ENCODE measurements at places on chromosomes 1 and 21. TPM values are rescaled to one million over a fixed set of nuclear protein-coding genes. Genes with fewer than 3 reads are reported as not detected.

- DNase-seq, result peak; percentile 95
Measured at GRCh38 chr1:200379432-200379757, 30.4 kb downstream of the ZNF281 start.

- no peak for DNase-seq
Measured at GRCh38 chr1:75980972-75981897, 49.0 kb upstream of the ASB17 start.

BCAR3 gene
- total RNA-seq, result 46.4 TPM

- DNase-seq, result no peak
Measured at GRCh38 chr1:186626356-186626932, 53.8 kb downstream of the PTGS2 start.

DNA sequence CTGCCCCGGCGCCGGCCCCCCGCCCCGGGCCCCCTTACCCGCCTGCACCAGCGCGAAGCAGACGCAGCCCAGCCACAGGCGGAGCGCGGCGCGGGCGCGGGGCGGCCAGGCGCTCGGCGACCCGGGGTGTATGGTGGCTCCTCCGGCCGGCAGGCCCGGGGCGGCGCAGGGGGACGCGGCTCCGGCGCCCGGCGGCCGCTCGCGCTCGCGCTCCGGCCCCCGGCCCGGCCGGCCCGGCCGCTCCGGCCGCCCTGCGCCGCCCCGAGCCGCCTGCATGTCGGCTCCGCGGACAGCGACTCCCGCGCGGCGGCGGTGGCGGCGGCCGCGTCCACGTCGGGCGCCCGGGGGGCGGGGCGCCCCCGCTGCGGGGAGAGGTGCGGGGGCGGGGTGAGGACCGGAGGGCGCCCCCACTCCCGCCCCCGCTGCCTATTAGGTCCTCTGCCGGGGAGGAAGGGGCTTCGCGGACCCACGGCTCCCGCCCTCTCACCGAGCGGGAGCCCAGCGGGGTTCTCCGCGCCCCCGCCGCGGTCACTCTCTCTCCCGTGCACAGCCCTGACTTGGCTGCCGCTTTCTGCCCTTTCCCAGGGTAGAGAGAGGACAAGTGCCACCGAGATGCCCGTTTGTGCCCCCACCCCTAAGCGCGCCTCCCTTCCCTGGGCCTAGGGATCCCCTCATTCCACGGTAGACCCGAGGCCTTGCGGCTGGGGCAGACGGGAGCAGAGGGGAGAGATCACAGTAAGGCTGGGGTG lies at the start of gene FNDC5:
Gene FNDC5 (minus strand): TSS at position 298 of the 749 bp plus-strand sequence.
- DNase-seq, result peak; percentile 11

DNA sequence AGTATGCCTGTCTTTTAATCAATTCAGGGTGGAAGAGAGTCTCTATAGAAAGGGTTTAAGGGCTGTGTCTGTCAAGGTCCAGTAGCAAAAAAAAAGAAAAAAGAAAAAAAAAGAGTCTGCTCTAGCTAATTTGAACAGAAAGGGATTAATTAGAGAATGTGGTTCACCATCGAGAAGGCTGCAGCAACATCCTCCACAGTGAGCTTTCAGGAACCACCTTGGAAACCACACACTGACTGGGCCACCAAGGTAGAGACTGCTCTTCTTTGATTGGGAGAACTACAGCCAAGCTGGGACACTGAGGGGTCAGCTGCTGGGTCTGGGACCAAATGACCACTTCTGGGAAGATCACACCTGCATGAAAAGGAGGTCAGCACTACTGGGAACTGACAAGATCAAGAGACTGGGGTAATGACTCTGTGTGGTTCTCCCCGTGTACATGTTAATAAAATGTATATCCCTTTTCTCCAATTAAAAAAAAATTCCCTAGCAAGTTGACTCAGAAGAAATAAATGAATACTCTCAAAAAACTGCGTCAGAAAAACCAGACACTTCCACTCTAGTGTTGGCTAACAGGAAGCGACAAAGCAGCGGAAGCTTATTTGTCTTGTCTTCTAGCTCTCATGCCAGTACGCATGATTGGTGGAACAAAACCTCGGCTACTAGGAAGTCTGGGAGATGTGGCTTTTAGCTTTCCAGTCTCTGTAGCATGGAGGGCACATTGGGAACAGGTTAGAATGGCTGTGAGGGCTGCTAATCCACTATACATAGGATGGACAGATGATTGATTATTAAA lies 60.0 kb upstream of the IVNS1ABP start:
- peak; percentile 76 for DNase-seq

Measured in IMR-90 (cell line).